ENCODE measurements at places on chromosomes 7 and 10. TPM values are rescaled to one million over a fixed set of nuclear protein-coding genes. Genes with fewer than 3 reads are reported as not detected.

Gene HKDC1
- 19.1 TPM for total RNA-seq

Gene C10orf90
- total RNA-seq, result 2.7 TPM

Gene IL2RA
- total RNA-seq, result not detected

Gene ANK3
- 0.78 TPM for total RNA-seq

Gene POLR2J2
- total RNA-seq, result 0.25 TPM

Gene TMEM60
- total RNA-seq, result 25.8 TPM

Gene NACAD
- 0.18 TPM for total RNA-seq

Gene AS3MT
- total RNA-seq, result 4.7 TPM

Gene PODXL
- 75.5 TPM for total RNA-seq

Gene CYP2C9
- total RNA-seq, result not detected

Gene BZW2
- 105 TPM for total RNA-seq

Gene CFAP70
- total RNA-seq, result 0.19 TPM

Gene C10orf62
- not detected for total RNA-seq

Gene KCNH2
- 0.51 TPM for total RNA-seq

Gene ANXA8
- 27.8 TPM for total RNA-seq

Gene ERVW-1
- total RNA-seq, result not detected

Gene OR6V1
- total RNA-seq, result not detected

Gene ZNF485
- 2.2 TPM for total RNA-seq

Gene NKX2-3
- total RNA-seq, result 0.06 TPM

Gene MCU
- total RNA-seq, result 41.9 TPM

Gene TSPAN33
- 6.3 TPM for total RNA-seq

Gene RAB19
- not detected for total RNA-seq

Gene HPSE2
- not detected for total RNA-seq

Measured in A549 treated with DMSO at 1 μM for 4 hours (cell line).